ENCODE measurements at places on chromosomes 7 and 10.

GRCh38 chr7:37920849-37921805 is 687 bp downstream of the EPDR1 start:
- DNase-seq: peak; percentile 64

DNA sequence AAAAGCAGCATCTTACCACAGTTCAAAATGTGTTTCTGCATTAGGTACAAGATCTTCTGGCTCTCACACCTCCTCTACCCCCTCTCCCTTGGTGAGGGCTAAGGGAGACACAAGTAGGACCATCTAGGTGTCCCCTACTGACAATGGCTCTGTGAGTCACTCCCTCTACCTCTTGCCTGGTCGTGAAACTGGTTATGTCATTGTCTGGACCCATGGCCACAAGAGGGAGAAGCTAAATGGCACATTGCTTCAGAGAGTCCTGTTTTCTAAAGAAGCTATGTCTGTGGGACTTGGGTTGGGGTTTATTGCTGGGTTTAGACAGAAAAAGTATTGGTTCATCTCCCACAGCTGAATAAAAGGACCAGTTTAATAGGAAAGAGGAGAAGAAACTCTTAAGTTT is 4.0 kb upstream of the PLXNA4 start:
- DNase-seq: peak; percentile 16

DNA sequence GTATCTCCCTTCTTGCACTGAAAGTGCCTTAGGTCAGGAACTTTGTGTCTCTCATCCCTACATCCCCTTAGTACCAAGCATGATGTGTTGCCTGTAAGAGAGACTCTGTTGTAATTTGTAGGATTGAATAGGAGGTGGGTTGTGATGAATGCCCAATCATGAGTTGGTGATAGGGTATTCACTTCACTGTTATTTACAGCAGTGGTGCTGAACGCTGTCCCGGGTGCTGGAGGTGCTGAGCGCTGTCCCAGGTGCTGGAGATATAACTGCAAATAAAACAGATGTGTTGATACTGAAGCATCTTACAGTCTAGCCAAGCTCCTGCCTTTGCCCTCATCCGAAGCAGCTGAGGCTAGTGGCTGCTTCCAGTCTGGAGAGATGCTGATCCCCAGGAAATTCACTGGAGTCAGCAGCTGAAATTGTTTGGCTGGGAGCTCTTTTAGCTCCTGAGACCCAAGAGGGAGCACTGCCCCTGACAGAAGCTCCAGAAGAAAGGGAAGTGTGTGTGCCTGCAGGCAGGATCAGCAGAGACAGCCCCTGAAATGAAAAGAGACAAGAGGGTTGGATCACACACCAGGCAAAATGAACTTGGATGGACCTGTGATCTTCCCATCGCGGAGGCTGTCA is 183.4 kb downstream of the SORCS3 start:
- peak; percentile 28 for DNase-seq

DNA sequence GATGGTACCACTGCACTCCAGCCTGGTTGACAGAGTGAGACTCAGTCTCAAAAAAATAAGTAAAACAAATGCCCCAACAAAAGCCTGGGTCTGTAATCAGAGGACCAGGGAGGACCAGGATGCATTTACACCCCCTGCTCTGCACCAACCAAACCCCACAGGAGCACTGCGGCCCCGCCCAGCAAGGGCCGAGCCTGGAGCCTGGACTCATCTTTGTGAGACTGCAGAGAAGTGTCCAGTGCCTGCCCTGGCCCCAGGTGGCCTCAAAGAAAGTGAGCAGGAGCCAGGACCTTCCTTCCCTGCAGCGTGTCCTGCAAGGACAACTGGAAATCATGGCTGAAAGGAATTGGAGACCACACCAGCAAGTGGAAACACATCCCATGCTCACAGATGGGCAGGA is 31.6 kb downstream of the KNDC1 start:
- no peak for DNase-seq

GRCh38 chr10:72695496-72695895 is 3.6 kb downstream of the MCU start:
- DNase-seq: no peak

DNA sequence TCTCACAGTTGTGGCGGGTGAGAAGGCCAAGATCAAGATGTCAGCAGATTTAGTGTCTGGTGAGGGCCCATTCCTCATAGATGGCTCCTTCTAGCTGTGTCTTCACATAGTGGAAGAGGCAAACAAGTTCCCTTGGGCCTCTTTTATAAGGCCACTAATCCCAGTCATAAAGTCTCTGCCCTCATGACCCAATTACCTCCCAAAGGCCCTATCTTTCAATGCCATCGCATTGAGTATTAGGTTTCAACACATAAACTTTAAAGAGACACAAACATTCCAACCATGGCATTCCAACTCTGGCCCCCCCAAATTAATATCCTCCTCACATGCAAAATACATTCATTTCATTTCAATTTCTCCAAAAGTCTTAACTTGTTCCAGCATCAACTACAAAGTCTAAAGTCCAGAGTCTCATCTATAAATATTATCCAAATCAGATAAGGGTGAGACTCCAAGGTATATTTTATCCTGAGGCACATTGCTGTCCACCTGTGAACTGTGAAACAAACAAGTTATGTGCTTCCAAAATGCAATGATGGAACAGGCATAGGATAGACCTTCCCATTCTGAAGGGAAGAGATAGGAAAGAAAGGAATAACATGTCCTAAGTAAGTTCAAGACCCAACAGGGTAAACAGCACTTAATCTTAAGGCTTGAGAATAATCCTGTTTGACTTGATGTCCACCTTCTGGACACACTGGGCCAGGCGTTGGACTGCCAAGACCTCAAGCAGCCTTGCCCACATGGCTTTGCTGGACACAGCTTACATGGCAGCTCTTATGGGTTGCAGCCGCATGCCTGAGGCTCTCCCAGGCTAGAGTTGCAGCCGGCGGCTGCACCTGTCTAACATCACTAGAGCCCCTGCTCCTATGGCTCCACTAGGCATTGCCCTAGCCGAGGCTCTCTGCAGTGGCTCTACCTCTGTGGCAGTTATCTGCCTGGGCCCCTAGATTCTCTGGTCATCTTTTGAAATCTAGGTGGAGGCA is 312.8 kb downstream of the TNS3 start:
- no peak for DNase-seq

DNA sequence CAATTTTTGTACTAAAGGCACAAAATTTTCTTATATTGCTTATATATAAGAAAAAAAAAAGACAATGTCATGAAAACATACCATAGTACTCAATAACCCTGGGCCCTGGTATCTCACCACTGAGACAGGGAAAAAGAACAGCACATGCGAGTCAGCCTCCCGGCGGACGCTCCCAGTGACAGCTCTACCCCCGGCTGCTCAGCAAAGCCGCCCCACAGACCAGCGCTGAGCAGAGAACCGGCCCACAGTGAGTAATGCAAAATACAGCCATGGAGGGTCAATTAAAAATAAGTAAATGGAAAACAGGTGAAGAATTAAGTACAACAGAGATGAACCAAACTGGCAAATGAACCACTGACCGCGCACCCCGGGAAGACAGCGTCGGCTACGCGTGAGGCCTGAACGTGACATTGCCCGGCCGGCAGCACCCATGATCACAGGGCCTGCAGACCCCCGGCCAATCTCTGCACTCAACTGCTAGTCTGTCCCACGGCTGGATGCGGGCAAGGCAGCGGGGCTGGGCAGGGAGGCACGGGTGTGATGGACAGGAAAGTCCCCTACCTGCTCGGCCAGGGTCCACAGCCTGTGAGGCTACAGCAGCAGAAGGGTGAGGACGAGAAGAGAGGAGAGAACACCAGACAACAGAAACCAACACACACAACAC is 175.9 kb downstream of the ZMYND11 start:
- DNase-seq: peak; percentile 49

GRCh38 chr10:34403512-34403911 is 411.6 kb downstream of the PARD3 start:
- no peak for DNase-seq

GRCh38 chr10:1396297-1396635 is 340.1 kb downstream of the WDR37 start:
- no peak for DNase-seq

DNA sequence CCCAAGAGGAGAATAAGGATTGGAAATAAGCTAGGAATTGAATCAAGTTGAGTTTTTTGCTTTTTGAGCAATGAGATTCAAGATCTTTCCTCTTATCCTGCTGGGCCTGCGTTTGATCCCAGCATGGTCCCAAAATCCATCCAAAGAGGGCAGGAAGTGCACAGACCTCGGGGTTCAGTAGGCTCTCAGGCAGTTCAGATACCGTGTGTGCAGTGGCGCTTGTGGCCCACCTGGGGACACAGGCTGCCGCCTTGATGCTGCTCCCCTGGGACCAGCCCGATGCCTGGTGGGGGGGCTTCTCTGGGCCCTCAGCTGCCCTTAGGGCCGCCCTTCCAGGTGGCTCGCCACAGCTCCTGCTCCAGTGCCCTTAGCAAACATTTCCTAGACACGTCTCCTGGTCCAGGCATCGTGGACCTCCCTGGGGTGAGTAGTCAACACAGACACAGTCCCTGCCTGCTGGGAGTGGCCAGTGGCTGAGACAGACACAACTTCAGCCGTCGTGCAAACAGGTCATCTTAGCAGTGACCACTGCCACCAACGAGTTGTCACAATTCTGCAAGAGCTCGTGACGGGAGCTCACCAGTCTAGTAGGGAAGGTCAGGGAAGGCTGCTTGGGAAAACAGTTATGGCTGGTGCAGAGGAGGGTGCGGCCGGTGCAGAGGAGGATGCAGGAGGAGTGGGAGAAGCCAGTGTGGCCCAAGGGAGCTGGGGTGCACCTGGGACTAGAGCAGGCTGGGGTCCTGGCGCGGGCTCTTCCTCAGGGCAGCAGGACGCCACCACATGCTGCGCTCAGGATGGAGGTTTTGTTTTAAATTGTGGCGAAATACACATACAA is 21.7 kb upstream of the JAKMIP3 start:
- no peak for DNase-seq

DNA sequence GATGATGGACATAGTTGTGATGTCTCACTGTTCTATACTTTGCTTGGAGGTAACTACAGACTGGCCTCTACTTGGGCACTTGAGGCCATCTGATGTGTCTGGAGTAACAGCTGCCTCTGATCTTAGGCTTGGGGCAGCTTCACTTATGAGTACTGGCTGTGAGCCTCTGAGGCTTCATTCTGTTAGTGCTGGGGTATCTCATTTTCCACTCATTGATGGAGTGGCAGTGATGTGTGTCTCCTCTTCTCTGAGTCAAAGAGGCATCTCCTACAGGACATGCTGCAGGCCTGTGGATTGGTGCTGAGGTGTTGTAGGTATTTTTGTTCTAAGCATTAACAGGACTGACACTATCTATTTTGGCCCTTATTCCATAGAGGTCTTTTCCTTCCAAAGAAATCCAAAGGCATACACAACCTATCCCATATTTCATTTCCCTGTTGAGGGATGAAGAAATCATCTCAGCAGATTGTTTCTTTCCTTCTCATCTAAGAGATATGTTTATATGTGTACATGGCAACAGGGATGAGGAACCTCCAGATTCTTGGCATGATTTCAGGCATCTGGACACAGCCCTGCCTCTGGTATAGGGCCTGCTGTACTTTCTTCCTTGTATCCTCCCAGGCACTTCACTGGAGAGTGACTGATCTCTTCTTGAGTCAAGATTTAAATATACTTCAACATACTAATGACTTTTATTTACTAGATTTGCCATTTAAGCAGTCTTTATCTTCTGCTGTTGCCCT is 65.7 kb upstream of the NOBOX start:
- DNase-seq: peak; percentile 22

- peak; percentile 93 for DNase-seq
Measured at GRCh38 chr7:1532456-1533254, 2.2 kb downstream of the MAFK start.

DNA sequence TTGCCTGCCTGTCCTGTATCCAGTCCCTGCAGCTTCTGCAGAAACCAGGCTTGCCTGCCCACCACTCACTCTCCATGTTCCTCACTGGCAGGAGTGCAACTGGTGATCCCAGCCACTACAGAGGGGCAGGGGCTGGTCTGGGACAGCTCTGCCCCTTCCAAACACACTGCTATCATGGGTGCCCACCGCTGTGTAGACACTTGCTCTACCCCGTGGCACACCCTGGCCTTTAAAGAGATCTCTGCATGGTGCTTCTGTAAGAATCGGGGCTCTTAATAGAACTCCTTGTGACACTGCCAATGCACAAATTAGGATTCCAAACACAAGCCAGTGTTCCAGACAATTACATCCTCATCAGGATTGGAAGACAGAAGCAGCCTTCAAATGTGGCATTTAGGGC is 41.7 kb downstream of the C10orf90 start:
- DNase-seq: no peak

DNA sequence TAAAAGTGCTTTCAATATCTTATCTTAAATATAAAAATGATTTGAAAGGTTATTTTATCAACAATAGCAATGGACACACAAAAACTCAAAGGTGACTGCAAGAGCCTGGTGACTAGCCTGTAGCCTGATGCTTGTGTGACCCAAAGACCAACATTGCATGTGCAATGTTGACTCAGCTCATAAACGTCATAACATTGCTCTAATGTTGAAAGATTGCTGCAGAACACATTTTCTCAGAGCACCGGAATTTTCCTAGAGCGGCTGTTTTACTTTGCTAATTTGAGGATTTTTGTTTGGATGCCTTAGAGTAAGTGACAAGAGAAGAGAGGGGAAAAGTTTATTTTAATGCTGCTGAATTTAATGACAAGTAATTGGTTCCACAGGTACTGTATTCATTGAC is 107.1 kb downstream of the RAB18 start:
- peak; percentile 90 for DNase-seq

DNA sequence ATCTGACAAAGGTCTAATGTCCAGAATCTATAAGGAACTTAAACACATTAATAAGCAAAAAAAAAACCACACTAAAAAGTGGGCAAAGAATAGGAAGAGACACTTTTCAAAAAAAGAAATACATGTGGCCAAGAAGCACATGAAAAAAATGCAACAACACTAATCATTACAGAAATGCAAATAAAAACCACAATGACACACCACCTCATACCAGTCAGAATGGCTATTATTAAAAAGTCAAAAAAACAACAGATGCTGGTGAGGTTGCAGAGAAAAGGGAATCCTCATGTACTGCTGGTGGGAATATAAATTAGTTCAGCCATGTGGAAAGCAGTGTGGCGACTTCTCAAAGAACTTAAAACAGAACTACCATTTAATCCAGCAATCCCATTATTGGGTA is 119.0 kb downstream of the LMBR1 start:
- no peak for DNase-seq

DNA sequence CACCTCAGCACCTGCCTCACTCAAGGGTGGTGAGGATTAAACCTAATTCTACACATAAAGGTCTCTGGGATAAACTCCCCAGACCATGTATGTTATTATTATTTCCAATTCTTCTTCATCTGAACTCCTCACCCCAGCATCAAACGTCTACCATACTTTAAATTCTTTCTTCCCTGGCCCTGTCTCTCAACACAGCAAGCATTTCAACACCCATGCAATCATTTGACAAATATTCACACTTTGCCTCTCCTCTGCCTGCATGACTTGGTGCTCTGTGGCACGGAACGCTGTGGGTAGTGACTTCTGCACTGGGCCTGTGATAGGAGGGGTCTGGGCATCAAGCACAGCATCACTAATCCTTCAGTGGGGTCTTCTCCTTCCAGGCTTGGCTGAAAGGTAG is 490.8 kb downstream of the TNS3 start:
- peak; percentile 48 for DNase-seq

DNA sequence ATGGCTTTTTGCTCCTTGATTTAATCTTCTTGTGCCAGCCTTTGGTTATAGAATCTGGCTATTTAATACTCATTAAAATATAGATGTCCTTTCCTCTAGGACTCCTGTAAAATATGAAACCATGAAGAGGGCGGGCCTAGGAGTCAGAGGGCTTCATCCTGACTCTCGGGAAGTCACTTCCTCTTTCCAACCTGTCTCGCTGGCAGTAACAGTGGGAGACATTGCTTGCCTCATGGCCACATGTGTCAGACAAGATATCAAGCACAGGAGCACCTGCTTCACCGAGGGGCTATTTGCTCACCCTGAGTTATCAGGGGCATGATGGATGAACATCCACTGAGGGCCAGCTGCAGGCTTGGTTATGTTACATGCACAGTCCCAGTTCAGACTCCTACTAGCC is 31.0 kb downstream of the SLIT1 start:
- DNase-seq: no peak

Data from adipocyte (in vitro differentiated cells).